ENCODE measurements at places on chromosomes 4 and X.

DNA sequence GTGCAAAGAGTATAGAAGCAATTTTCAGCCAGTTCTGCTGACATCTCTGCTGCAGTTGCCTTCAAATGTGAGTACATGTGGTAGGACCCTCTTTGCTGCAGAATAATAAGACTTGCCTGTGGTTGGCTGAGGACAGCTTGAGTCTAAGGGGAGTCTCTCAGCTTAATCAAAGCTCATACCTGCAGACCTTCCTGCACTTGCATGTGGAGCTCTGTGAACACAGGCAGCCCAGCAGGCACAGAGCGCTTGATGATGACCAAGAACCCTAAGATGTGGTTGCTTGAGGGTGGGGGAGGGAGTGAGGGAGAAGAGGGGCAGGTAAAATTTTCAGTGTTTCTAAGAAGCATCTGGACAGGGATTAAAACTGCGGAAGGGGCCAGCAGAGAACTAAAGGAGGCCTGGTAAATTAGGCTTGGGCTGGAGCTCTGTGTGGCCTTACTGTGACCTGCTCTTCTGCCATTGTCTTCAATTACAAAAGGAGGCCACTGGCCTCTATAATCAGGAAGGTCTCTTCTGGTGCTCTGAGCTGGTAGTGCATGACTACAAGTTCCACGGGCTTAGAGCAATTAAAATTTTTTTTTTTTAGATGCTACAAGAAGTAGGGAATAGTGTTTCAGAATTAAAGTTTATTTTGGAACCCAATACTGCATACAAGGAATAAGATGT, 59.9 kb upstream of the CHRNA9 start:
- no peak for DNase-seq

GRCh38 chr4:185463541-185463940, 8.0 kb downstream of the CCDC110 start:
- no peak for DNase-seq

- no peak for DNase-seq
Observed at GRCh38 chr4:80305466-80305865, 30.1 kb upstream of the CFAP299 start.

DNA sequence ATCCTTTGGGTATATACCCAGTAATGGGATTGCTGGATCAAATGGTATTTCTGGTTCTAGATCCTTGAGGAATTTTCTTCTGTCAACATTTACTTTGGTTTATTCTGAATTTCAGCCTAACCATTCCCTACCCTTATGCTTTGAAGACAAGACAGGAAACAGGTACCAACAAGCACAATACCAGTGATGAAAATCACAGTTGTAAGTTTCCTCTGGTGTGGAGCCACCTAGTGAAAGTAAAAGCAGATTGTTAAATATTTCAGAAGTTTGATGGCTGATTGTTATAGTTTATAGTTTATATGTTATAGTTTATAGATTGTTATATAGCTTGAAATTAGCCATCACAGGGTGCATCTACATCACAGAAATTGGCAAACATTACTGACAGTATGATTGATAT, 104.5 kb upstream of the AGA start:
- DNase-seq: no peak

DNA sequence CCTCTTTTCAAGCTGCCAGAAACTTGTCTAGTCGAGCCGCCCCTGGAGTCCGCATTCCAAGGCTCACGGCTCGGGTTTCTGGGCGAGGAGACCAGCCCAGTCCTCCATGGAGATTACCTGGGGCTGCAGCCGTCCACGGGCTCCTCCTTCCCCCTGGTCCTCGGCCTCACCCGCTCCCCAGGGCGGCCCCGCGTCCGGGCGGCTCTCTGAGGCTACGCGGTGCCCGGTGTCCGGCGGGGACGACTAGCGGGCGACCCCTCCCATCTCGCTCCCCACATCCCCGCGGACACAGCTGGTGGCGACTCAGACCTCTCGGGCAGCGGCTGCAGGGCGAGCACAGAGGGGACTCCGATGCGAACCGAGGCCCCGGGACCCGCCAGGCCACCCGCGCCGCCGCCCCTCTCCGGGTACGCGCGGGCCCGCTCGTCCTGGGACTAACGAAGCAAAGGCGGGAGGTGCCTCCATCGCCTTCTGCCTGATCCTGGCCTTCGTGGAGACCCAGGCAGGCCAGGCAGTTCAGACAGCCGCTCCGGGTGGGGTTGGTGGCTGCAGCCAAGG, 159.4 kb downstream of the TRAM1L1 start:
- DNase-seq: no peak

- DNase-seq: no peak
Observed at GRCh38 chrX:153674219-153674851, 722 bp upstream of the PNCK start.
